ENCODE measurements at places on chromosomes 3 and 15.

DNA sequence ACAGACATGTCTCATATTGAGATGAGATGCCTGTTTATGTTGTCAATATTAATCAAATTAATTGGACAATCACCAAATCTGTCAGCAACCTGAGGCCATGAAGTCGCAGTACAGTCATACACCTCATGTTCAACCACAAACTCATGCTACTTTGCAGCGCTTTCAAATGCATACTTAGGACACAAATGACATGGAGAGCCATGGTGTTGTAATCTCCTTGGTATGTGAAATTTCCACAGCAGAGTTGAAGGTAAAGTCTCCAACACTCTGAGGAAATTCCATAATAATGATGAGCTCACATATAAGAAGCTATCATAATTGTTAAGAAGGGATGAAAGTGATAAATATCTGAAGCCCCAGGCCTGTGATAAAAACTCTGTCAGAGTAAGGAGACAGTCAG, 873.9 kb downstream of the MCTP2 start:
- no peak for DNase-seq

DNA sequence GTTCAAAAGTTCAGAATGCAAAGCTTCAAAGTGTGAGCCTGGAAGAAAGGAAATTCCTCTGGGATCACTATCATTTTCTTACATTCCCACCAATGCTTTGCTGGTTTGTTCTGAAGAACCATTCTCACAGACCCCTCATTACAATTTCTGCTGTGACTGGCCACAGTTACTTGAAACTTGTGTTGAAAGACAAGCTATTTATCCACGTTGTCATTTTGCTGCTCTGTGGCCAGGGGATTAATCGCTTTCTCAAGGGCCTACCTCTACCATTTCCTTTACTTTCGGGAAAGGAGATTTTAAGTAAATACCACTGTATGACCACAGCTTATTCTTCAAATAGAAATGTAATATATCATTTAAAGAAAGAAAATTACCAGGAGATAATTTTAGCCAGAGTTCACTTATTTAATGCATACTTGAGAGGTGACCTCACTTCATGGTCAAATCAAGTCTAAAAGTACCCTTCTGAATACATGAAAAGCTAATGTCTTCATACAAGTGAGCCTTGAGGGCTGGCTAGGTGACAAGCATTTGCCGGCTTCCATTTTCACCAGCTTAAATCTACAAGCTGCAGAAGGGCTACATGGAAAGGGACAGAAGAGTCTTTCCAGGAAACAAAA, 69.8 kb upstream of the ROBO2 start:
- no peak for DNase-seq

DNA sequence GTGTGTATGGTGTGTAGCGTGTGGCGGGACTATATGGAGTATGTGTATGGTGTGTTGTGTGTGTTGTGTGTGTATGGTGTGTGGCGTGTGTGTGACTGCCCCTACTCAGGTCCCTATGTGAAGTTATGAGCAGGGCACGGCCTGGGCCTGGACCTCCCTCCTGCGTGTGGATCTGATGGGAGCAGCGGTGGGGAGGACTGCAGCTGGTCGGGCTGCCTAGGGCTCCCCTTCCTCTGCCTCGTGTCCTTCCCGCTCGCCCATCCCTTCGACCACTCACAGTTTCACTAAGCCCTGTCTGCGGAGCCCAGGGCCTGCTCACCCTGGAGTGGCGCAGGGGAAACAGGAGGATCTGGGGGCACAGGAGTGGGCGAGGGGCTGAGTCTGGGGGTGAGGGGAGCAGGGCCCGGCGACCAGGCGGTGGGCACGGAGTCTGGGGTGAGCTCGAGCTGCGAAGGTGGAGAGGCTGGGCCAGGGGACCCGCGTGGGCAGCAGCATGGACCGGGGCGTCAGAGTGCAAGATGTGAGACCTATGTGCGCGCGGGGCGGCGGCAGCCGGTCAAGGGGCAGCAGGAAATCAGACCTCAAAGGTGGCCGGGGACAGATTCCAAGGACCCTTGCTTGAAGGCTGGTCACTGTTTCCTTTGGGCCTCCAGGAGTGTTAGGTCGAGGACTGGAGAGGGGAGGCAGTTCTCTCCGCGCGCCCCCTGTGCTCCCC, 26.6 kb downstream of the GABRA5 start:
- DNase-seq: no peak

- DNase-seq: no peak
Observed at GRCh38 chr3:187136337-187136736, 3.0 kb downstream of the RPL39L start.

GRCh38 chr15:48861813-48862431, 16.0 kb upstream of the EID1 start:
- DNase-seq: no peak

DNA sequence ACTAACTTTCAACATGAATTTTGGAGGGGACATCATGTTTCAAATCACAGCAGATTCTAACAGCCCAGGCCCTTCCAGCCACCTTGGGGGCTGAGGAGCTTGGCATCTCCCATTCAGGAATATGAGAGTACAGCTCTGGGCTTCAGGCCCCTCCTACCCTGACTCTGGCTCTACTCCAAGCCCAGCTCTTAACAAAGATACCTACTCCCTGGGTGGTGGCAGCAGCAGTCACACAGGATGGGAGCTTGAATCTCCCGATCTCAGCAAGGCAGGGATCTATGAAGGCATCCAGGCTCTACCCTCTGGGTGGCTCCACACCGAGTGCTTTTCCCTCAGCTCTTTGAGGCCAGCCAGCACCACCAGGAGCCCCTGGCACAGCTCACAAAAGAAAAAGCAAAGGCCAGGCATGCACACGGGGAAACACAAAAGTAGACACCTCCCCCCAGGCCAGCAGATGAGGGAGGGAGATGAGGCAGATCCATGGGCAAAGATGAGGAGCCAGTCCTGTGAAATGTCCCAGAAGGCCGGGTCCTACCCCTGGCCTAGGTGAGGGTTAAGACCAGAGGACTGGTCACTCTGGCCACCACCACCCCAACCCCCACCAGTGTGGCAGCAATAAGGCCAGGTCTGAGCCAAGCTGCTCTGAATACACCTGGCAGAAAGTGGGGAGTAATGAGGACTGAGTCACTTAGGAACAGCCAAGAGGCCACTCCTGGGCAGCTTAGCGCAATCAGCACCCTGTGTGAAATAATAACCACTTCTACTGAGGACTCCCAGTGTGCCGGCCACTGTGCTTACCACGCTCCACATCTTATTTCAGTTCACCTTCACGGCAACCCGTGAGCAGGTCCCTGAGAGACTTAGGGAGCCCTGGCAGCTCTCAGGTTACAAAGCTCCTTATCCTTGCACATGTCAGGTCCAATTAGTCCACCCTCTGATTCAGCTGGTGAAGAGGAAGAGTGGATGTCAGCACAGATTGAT, 24.3 kb downstream of the PLA2G4F start:
- no peak for DNase-seq

- no peak for DNase-seq
Observed at GRCh38 chr3:186979852-186980251, 49.5 kb downstream of the ST6GAL1 start.

DNA sequence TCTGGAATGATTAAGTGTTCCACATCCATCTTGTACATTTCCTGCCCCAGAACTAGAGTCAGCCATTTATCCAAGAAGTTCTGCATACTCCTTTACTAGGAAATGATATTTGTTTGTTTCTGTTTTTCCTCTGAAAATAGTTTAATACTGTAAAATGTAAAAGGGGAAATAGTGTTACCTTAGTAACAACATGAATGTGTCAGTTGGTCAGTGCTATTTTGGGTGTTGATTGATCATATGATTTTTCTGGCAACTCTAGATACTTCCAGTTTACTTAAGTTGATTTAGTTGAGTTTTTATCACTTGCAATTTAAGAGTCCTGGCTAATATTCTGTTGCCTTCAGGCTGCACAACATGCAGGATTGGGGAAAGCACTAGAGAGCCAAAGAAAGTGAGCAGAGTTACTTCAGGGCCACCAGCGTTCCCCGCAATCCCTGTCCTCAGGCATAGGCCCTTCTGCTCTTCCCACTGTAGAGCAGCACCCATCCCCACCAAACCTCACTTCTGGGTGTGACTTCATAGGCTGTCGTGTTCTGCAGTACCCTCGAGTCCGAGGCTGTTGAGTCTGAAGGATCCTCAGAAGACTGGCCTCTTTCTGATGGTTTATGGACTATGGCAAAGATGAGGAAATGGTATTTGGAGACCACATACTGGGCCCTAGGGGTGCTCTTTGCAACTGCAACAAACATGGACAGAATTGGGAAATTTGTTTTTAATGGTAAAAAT, 69.0 kb downstream of the CHD2 start:
- no peak for DNase-seq

GRCh38 chr3:5675319-5675718, 487.8 kb downstream of the EDEM1 start:
- DNase-seq: no peak
